Activated T-cell treated with anti-CD3 and anti-CD28 coated beads, Interleukin-2, amount 50 U/mL, for 72 hours (primary cell): ENCODE measurements at places on chromosomes 2 and 18. TPM values are rescaled to one million over a fixed set of nuclear protein-coding genes. Genes with fewer than 3 reads are reported as not detected.
A peak's percentile ranks its signal among the peaks of the same experiment; 100 is the strongest.

DNA sequence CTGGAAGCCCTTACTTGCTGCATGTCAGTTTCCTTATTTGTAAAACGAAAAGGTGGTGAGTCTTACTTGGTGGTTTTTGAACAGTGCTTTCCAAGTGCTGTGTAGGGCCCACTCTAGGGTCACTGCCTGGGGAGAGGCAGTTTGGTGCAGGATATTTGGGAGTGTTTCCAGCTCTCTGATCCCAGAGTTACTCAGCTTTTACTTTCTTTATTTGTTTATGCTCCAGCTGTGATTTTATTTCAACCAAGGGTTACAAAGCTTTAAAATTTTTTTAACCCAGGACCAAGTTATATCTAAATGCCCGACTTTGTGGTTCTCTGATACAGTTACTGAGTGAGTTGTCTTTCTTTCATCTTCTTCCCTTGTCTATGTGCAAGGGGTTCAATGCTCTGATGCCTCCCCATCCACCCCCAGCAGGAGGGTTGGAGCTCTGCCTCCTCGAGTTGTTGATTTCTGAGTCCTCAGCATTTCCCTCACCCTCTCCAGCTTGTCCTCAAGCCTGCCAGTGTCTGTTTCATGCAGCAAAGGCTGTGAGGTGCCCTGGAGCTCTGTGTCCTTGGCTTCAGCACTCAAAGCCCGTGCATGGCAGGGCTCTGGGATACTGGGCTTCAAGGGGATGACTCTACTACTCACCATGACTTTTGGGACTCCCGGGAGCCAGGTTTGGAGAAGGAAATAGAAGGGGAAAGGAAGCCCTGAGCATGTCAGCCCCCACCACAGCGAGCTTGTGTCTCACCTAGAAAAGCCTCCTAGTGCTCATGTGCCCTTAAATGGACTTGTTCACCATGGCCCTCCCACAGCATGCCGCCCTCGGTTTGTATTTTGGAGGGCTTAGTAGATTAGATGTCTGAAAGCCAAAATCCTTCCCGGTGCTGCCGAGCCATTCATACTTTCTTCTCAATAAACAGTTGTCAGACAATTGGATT is 236.8 kb downstream of the SETBP1 start:
- no peak for DNase-seq
- peaks cover 40% of the 10 kb centered on the region for H3K27me3 ChIP-seq
- H3K4me1 ChIP-seq = no peaks in the 10 kb centered on the region

DNA sequence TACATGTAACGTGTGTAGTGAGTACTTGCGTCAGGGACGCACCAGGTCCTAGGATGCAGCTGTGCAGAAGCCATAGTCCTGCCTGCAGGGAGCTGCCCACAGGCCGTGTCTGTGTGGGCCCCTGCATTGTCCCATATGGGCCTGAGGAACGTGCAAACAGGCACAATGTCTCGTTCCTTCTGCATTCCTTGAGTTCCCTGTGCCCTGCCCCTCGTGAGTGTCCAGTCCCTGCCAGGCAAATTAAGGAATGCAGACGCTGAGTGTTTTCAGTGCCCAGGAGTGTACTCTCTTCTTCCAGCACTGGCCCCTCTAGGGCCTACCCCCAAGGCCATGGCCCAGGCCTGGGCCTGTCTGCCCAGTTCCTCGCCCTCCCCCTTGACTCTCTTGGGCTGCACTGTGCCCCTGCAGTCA is 61.8 kb downstream of the FAM168B start:
- peaks cover 4% of the 10 kb centered on the region for H3K36me3 ChIP-seq
- H3K27me3 ChIP-seq = peaks cover 19% of the 10 kb centered on the region
- no peak overlapping the region for H3K27ac ChIP-seq
- no peak overlapping the region for H3K4me3 ChIP-seq
- no peak for DNase-seq
- H3K4me1 ChIP-seq = peaks cover 11% of the 10 kb centered on the region

DNA sequence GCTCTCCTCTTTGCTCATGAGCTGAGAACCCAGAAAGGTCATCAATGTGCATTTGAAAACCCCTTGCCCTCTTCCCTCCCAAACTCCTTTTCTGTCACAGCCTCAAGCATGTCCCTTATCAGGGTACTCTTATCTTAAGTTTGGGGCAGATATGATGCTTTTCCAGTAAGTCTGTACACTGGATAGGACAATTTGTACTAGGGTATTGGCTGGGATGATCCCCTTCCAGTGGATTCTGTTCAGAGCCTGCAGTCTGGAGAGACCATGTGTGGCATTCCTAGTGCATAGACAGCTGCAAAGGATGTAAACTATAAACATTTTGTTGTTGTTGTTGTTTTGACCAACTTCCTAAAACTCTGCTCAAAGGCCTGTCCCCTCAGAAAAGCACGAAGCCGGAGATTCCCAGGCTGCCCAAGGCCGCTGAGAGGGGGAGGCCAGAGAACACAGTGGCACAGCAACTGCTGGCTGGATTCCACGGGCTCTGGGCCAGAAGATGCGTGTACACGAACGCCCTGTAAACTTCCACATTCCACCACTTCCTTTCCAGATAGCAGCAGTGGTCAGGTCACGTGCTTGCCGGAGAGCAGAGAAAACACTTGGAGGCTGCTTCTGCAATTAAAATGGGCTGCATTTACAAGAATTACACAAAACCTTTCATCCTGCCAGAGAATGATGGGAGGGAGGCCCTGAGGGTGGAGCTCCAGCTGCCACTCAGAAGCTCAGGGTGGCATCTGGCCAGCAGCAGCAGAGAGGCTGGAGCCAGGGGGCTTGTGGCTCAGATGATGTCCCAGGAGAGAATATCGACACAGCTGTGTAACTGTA is 42.1 kb downstream of the BMP10 start:
- H3K27ac ChIP-seq = peak overlapping the region; percentile 80
- H3K4me3 ChIP-seq = peak overlapping the region; percentile 71
- no peaks in the 10 kb centered on the region for H3K27me3 ChIP-seq

DNA sequence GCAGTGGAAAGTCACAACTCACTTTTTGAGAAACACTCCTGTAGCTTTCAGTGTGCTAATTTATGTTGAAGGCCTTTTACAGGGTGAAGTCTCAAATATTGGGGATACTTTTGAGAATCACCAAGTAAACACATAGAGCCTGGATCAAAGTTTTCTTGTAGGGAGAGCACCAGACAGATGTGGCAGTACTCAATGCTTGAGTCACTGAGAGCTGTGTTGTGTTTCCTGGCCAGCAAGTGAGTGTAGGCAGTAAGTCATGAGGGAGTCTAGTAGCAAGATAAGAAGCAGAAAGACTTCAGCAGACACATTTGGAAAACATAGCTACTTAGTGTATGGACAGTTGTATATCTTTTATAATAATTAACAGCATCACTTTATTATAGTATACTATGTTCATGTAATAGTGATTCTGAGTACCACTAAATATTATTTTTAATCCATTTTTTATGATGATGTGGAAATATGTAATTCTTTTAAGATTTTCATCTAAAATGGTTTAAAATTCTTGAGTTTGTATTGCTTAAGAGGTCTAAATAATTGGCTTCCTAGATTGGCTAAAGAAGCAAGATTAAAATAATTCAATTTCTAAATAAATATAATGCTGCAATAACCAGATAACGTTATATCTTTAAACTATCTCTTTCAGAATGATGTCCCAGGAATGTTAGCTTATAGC is 12.8 kb downstream of the PSMD1 start:
- no peaks in the 10 kb centered on the region for H3K27me3 ChIP-seq
- no peak overlapping the region for H3K4me3 ChIP-seq

DNA sequence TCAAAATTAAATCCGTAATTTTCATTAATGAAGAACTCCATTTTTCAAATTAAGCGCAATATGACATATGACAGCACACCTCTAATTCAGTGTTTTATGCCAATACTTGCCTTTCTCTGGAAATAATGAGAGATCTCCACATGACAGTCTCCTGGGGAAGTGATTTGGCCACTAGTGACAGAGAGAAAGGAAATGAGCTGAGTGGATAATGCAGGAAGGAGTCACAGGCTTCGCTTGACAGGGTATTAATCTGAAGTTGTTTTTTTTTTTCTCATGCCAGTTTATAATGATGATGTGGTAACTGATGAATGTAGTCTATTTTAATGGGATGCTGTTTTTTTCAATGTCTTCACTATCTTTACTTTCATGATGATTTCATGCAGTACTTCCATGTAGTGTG is 1079.4 kb upstream of the GYPC start:
- H3K36me3 ChIP-seq = no peaks in the 10 kb centered on the region
- DNase-seq = no peak
- no peak overlapping the region for H3K4me3 ChIP-seq
- no peaks in the 10 kb centered on the region for H3K27me3 ChIP-seq
- no peak overlapping the region for H3K27ac ChIP-seq
- H3K4me1 ChIP-seq = no peaks in the 10 kb centered on the region

DNA sequence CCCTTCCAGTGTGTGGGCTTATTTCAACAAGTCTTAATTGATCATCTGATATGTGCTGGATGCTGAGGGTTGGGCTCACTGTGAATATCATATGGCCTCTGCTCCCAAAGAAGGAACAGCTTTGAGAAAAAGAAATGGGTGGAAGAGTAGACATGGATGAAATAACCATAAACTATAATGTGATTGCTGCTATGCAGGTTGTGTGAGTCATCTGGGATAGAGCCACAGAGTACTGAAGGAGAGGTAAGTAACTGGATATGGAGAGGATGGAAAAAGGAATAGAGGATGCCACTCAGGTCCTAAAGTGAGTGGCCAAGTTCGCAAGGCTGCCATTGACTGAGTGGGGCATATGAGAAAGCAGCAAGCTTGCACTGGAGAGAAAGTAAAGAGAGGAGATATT is 8.7 kb upstream of the DSG2 start:
- DNase-seq = no peak
- peaks cover 28% of the 10 kb centered on the region for H3K27me3 ChIP-seq
- H3K4me3 ChIP-seq = no peak overlapping the region
- H3K27ac ChIP-seq = no peak overlapping the region
- H3K4me1 ChIP-seq = peaks cover 14% of the 10 kb centered on the region

- no peaks in the 10 kb centered on the region for H3K4me1 ChIP-seq
- no peak overlapping the region for H3K27ac ChIP-seq
- no peaks in the 10 kb centered on the region for H3K36me3 ChIP-seq
- no peak for DNase-seq
- peaks cover 15% of the 10 kb centered on the region for H3K27me3 ChIP-seq
- H3K4me3 ChIP-seq = no peak overlapping the region
These were observed 133.7 kb downstream of the COL6A3 start for GRCh38 chr2:237280229-237280628.

The ABCB11 gene
- total RNA-seq = not detected

The KCNJ13 gene
- total RNA-seq = not detected

The CERS6 gene
- total RNA-seq = 11.2 TPM
